Endothelial cell of umbilical vein (primary cell): ENCODE measurements at places on chromosomes 5 and 9. TPM values are rescaled to one million over a fixed set of nuclear protein-coding genes. Genes with fewer than 3 reads are reported as not detected.

GRCh38 chr9:134768709-134769351 lies 111.8 kb upstream of the FCN2 start:
- no peak for DNase-seq

DNA sequence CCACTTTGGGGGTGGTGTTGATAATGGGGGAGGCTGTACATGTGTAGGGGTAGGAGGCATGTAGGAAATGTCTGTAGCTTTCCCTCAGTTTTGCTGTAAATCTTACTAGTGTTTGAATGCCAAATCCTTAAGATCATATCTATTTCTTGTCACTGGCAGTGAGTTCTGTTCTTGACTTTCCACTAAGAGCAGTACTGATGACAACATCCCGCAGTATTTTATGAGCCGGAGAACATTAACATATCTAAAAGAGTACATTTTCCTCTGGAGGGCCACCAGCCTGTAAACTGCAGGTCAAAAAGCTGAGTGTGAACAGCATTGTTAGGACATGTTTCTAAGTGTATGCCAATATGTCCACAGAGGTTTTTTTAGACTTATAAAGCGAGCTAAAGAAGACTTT lies 2.5 kb upstream of the HSPB3 start:
- DNase-seq, result no peak

GRCh38 chr9:570187-570586 lies 271.3 kb upstream of the DMRT1 start:
- no peak for DNase-seq

- no peak for DNase-seq
Measured at GRCh38 chr5:119355244-119355638, 578 bp upstream of the TNFAIP8 start.

- peak; percentile 83 for DNase-seq
Measured at GRCh38 chr5:61450493-61451279, 118.6 kb downstream of the ZSWIM6 start.

- DNase-seq, result no peak
Measured at GRCh38 chr9:92685022-92685421, 15.1 kb upstream of the IPPK start.

DNA sequence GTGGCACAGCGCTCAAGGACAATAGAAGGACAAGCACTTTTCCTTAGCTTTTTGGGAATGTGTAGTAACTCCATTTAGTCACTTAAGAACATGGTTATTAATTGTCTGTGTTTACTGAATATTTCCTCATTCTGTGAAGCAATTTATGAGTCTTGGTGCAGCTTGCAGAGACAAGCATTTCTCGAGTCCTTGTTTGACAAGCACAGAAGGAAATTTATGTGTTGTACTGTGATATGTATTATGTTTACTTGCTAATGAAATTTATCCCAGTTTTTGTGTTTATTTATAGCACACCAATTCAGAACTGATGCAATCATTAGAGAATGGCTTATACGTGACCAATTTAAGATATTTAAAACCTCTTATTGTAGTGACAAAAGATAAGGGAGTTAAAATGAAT lies 168.6 kb downstream of the PRELID2 start:
- DNase-seq, result no peak

GRCh38 chr5:170254056-170254455 lies 21.3 kb downstream of the C5orf58 start:
- DNase-seq, result no peak

DNA sequence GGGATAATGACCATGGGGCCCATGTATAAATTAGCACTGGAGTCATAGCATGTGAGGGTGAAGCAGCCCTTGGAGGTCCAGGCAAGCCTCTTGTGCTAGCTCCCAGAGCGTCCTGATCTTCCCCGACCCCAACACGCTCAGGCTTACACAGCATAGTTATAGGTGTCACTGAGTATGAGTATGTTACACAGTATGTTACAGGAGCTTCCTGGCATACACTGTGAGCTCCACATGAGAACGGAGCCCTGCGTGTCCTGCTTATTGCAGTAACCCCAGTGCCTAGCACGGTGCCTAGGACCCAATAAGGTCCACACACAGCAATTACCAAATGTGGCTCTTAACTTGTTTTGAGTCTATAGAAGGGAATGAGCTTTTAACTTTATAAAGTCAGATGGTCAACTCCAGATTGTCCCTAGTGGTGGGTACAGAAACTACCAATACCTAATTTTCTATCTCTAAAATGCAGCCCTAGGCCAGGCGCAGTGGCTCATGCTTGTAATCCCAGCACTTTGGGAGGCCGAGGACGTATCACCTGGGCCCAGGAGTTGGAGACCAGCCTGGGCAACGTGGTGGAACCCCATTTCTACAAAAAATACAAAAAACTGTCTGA lies 64.1 kb downstream of the PLAC8L1 start:
- DNase-seq, result no peak

DNA sequence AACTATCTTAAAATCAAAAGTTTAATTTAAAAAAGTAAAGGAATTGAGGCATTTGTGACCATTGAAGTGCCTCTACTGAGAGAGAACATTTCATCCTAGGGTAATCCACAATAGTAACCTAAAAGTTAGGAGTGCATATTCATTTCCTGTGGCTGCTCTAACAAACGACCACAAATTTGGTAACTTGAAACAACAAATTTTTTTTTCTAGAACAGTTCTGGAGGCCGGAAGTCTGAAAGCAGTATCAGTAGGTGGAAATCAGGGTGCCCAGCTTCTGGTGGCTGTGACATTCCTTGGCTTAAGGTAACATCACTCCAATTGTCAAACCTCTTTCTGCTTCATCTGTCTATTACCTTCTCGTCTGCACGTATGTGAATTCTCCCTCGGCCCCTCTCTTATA lies 67.1 kb upstream of the SSBP2 start:
- DNase-seq, result no peak

DNA sequence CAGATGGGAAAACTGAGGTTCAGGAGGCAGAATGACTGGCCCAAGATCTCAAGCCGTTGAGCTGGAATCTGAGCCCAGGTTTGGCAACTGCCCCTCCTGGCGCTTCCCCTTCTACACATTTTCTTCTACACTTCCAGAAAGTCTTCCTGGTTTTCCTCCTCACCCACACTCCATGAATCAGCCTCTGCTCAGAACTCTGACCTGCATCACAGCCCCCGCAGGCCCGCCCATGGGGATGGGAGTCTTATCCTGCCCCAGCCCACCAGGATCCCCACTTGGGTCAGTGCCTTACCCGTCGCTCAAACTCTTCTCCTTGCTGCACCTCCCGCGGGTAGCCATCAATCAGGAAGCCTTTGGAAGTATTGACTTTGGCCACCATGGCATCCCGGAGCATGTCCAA lies 5.9 kb downstream of the AK1 start:
- DNase-seq, result no peak

- DNase-seq, result no peak
Measured at GRCh38 chr5:136198453-136198852, 5.5 kb upstream of the SMIM32 start.

GRCh38 chr9:2116073-2116472 lies 100.9 kb downstream of the SMARCA2 start:
- DNase-seq, result peak; percentile 17

- no peak for DNase-seq
Measured at GRCh38 chr5:124678468-124678867, 68.0 kb downstream of the ZNF608 start.

DNA sequence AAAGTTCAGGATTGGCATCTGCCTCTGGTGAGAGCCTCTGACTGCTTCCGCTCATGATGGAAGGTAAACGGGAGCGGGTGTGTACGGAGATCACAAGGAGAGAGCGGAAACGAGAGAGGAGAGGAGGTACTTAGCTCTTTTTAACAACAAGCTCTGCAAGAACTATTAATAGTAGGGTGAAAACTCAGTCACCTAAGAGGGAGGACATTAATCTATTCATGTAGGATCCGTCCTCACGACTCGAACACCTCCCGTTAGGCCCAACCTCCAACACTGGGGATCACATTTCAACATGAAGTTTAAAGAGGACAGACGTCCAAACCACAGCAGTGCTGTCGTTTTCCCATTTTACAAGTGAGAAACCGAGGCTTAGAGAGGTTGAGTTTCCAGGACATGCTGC lies 173.7 kb downstream of the SLC28A3 start:
- DNase-seq, result no peak

DNA sequence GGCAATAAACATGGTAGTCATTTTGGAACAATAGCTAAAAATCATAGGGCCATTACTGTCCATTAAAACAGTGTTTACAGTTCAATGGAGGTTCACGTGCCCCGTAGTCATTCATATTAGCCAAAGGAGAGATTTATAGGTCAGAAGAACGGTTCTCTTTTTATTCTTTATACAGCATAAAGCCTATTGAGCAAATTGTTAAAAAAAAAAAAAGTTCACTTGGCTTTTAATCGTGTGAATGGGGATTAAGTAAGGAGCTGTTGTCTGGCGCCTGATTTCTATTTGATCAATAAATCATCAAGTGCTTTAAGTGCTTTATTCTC lies 69.1 kb upstream of the TBCA start:
- no peak for DNase-seq

GRCh38 chr5:12208366-12209100 lies 304.3 kb upstream of the CTNND2 start:
- no peak for DNase-seq

DNA sequence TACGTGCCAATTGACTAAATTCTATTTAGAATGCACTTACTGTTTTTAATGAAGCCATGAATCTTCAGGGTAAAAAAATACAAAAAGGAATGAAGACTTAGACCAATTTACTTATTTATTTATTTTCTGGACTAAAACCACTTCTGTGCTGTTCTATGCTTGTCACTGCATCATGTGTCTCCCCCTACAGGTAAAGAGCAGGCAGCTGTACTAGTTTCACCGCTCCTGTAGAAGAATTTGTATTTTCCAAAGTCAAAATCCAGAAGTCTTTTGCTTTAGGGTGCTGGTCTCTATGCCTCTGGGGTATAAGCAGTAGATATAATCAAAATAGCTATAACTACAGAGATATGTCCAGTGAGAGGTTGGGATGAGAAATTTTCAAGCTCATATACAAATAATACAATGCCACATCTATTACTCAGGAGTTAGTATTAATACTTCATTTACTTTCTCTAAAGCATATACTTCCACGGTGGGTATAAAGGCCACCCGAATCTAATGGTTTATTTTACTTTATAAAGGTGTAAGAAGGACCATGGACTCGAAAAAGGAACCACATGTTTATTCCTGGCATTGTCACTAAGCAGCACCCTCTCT lies 591.5 kb downstream of the RAB3C start:
- peak; percentile 64 for DNase-seq

The COL23A1 gene
- total RNA-seq, result not detected in 2 replicates

The TRIM36 gene
- 0.69 and 1.2 TPM in 2 replicates for total RNA-seq

The ANXA6 gene
- 240 and 266 TPM in 2 replicates for total RNA-seq

The TAS2R1 gene
- not detected in 2 replicates for total RNA-seq

The PLEKHG4B gene
- total RNA-seq, result not detected in 2 replicates

The MRRF gene
- total RNA-seq, result 36.4 and 36.5 TPM in 2 replicates

The GTF3C4 gene
- total RNA-seq, result 17.7 and 19.2 TPM in 2 replicates

The FGF10 gene
- not detected in 2 replicates for total RNA-seq

The PCDHB14 gene
- total RNA-seq, result 0.55 and 1.0 TPM in 2 replicates

The POU5F2 gene
- 1.2 TPM in 2 replicates for total RNA-seq

The THG1L gene
- total RNA-seq, result 3.7 and 7.6 TPM in 2 replicates
